ENCODE measurements at places on chromosomes 12 and 14. TPM values are rescaled to one million over a fixed set of nuclear protein-coding genes. Genes with fewer than 3 reads are reported as not detected.

The STYK1 gene
- 0.03 TPM for polyA plus RNA-seq

The NRL gene
- polyA plus RNA-seq: 2.4 TPM

The OR6C2 gene
- polyA plus RNA-seq: not detected

The MSI1 gene
- 0.03 TPM for polyA plus RNA-seq

The CDCA3 gene
- 0.56 TPM for polyA plus RNA-seq

The NELL2 gene
- polyA plus RNA-seq: not detected

The DAO gene
- polyA plus RNA-seq: not detected

The AJUBA gene
- polyA plus RNA-seq: 0.66 TPM

The ENDOU gene
- polyA plus RNA-seq: 0.25 TPM

Data from psoas muscle (tissue), 8 donors.